ENCODE measurements at places on chromosomes 13 and 19. TPM values are rescaled to one million over a fixed set of nuclear protein-coding genes. Genes with fewer than 3 reads are reported as not detected.

DNA sequence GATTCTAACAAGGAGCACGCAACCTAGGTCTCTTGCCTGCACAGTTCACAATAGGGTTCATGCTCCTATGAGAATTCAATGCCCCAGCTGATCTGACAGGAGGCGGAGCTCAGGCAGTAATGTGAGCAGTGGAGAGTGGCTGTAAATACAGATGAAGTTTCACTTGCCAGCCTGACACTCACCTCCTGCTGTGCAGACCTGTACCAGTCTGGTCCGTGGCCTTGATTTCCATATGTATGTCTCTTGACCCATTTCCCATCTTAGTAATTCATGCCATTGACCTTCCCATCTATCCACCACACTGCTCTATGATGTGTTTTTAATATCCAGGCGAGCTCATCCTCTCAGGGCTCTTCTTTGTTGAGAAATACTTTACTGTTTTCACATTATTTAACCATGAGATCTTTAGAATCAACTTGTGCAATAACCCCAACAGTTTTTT lies 95.2 kb downstream of the LRCH1 start:
- no peak for DNase-seq

Gene ENOX1
- total RNA-seq: 0.21 TPM

- DNase-seq: no peak
Measured at GRCh38 chr13:28136916-28137315, 1.4 kb upstream of the PAN3 start.

Gene NR2C2AP
- 16.5 TPM for total RNA-seq

GRCh38 chr13:99731747-99732146 lies 230.5 kb downstream of the TM9SF2 start:
- no peak for DNase-seq
